Suppressor macrophage treated with lipopolysaccharide for 1 hour (primary cell): ENCODE measurements at places on chromosomes 2 and 18.

DNA sequence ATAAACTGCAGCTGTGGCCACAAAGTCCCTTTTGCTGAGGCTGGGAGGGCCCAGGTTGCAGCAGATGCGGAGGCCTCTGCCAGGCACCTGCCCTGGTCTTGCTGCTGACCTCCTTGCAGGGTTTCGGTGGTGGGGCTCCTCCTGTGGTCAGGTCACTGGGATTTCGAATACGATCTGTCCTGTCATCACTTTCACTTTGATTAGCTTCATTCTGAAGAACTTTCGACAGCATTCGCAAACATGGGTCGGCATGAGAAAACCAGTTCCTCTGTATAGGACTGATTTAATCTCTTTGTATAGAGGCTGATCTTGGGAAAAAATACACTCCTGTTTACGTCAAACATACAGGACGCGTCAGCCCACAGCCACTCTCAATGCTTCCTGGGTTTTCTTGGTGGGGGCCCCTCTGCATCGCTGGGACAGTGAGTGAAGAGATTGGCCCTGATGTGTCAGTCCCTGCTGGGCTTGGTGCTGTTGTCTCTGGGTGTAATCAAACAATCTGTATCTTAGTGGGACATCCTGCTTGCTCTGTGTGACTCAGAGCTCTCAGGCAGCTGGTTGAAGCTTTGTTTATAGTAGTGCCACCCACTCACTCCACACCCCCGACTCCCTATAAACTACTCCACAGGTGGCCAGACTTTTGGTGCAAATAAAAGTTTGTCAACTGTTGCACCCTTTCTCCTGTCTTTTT lies 209.4 kb upstream of the CXCR4 start:
- DNase-seq, result peak; percentile 36

DNA sequence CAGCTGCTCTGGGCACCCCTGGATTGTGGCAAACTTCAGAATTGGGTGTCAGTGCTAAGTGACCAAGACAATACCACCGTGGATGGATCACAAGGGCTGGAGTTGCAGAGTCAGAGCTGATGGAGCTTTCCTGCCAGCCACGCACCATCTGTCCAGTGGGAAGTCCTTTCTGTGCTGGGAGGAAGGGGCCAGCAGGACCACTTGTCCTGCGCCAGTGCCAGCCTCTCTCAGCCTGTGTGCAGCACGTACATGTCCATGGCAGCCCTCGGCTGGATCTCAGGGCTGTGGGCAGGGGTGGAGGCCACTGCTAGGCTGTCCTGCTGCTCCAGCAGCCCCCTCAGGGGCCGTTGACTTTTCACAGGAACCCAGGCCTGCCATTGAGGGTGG lies 33.3 kb downstream of the RAB31 start:
- DNase-seq, result no peak

- DNase-seq, result no peak
Observed at GRCh38 chr2:72235497-72236415, 88.1 kb upstream of the CYP26B1 start.

GRCh38 chr18:60684843-60685513 lies 312.4 kb upstream of the MC4R start:
- peak; percentile 22 for DNase-seq

- no peak for DNase-seq
Observed at GRCh38 chr2:240179941-240180666, 39.6 kb upstream of the OTOS start.

DNA sequence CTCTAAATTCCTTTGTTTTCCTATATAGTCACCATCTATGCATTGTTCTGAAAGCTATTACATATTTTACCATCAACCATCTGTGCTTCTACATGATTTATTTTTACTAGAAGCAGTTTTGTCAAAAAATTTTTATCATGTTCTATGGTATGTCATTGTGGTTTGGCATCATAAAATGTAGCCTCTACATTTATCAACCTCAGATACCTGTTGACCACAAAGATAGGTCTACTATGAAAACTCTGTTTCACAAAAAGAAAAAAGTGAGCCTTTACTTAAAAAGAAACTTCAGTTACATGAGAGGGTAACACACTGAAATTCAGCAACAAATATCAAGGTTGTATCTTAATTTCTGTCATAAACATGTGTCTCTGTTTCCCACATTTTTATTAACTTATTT lies 3.7 kb downstream of the BCL2 start:
- DNase-seq, result no peak
